Hematopoietic multipotent progenitor cell treated with erythropoietin and hydrocortisone succinate and interleukin-3 and kit ligand, for 17 days (in vitro differentiated cells): ENCODE measurements at places on chromosomes 6 and 20.

DNA sequence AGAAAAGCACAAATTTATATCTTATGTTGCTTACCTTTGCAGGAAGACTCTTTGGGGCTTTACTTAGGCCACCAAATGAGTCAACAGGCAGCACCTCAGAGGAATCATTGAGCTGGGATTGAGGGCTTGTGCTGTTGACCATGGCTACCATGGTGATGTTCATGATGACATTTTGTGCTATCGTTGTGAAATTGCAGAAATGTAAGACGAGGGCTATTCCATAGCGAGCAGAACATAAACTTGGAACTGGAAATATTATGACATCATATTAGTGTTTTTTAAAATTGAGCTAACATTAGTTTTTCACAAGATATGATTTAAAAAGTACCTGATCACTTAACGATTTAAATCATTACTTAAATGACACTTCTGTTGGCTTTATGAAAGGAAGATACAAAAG lies 11.8 kb downstream of the SLC17A3 start:
- DNase-seq = no peak

DNA sequence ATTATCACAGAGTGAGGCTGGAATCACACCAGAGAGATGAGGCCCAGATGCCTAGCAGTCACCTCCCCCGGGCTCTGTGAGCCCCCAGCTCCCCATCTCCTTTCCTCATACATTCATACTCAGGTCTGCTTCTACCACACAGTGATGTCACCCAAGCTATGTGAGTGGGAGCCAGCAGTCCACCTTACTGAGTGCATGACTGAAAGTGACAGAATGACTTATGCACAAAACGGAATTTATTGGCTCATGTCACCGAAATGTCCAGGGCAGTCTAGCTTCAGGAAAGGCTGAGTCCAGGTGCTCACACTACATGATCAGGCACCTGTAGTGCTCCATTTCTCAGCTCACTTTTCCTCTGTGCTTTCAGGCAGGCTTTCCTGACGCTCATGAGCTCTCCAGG lies 36.7 kb upstream of the CCN6 start:
- no peak for DNase-seq

- DNase-seq = no peak
These were observed 153.2 kb upstream of the PRND start for GRCh38 chr20:4568361-4568959.

DNA sequence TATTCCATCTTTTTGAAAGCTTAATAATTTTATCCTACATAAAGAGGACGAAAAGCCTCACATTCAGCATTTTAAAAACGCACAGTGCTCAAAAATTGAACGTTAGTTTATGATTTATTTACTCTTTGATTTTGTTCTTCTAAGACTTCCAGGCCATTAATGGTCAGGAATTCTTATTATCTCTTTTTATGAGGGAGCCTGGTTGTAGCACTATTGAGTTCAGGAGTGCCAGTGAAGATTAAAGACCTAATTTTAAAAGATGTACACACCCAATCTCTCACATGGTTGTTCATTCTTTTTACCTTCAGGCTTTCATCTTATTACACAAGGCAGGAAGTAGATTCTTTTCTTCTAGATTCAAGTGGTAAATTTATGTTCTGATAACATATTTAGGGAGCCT lies 68.6 kb downstream of the HDDC2 start:
- no peak for DNase-seq

GRCh38 chr20:21272679-21273078 lies 30.5 kb upstream of the XRN2 start:
- no peak for DNase-seq

GRCh38 chr20:17629025-17629424 lies 53.0 kb downstream of the RRBP1 start:
- DNase-seq = no peak

GRCh38 chr6:24919056-24919892 lies 16.5 kb downstream of the RIPOR2 start:
- DNase-seq = no peak
